ENCODE measurements at places on chromosomes 13 and 19.
A peak's percentile ranks its signal among the peaks of the same experiment; 100 is the strongest.

DNA sequence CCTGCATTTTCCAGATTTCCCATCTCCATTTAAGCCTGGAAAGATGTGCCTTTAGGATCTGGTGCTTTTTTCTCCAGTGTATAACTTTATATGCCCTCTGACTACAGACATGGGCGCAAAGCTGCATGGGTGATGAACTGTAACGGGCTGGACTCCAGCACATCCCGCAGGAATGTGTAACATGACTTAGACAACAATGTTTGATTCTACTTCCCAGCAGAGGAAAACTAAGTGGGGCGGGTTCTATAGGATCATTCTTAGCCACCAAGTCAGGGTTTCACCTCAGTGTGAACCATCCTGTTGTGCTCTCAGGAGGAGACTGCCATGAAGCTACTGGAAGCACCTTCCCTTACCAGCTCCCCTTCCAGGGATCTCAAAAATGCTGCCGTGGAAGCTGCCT lies 93.2 kb upstream of the SERP2 start:
- peaks cover 28% of the 10 kb centered on the region for H3K27me3 ChIP-seq
- peaks cover 7% of the 10 kb centered on the region for H3K4me1 ChIP-seq
- peaks cover 3% of the 10 kb centered on the region for H3K36me3 ChIP-seq
- no peak overlapping the region for H3K27ac ChIP-seq
- no peak for DNase-seq
- no peak overlapping the region for H3K4me3 ChIP-seq

- peaks cover 3% of the 10 kb centered on the region for H3K27me3 ChIP-seq
- peak; percentile 76 for DNase-seq
- peaks cover 8% of the 10 kb centered on the region for H3K4me1 ChIP-seq
- no peak overlapping the region for H3K4me3 ChIP-seq
- H3K36me3 ChIP-seq, result no peaks in the 10 kb centered on the region
These were observed 14.6 kb downstream of the GNA11 start for GRCh38 chr19:3108775-3109174.

GRCh38 chr19:19157808-19158207 lies 12.3 kb downstream of the MEF2B start:
- no peak overlapping the region for H3K27ac ChIP-seq
- H3K4me1 ChIP-seq, result no peaks in the 10 kb centered on the region
- H3K36me3 ChIP-seq, result peaks cover 3% of the 10 kb centered on the region
- DNase-seq, result no peak
- H3K4me3 ChIP-seq, result no peak overlapping the region
- H3K27me3 ChIP-seq, result no peaks in the 10 kb centered on the region

GRCh38 chr19:41767115-41767514 lies 11.8 kb downstream of the CEACAM6 start:
- H3K4me3 ChIP-seq, result no peak overlapping the region
- DNase-seq, result no peak
- no peak overlapping the region for H3K27ac ChIP-seq
- H3K36me3 ChIP-seq, result no peaks in the 10 kb centered on the region
- peaks cover 1% of the 10 kb centered on the region for H3K4me1 ChIP-seq
- H3K27me3 ChIP-seq, result peaks cover 57% of the 10 kb centered on the region

DNA sequence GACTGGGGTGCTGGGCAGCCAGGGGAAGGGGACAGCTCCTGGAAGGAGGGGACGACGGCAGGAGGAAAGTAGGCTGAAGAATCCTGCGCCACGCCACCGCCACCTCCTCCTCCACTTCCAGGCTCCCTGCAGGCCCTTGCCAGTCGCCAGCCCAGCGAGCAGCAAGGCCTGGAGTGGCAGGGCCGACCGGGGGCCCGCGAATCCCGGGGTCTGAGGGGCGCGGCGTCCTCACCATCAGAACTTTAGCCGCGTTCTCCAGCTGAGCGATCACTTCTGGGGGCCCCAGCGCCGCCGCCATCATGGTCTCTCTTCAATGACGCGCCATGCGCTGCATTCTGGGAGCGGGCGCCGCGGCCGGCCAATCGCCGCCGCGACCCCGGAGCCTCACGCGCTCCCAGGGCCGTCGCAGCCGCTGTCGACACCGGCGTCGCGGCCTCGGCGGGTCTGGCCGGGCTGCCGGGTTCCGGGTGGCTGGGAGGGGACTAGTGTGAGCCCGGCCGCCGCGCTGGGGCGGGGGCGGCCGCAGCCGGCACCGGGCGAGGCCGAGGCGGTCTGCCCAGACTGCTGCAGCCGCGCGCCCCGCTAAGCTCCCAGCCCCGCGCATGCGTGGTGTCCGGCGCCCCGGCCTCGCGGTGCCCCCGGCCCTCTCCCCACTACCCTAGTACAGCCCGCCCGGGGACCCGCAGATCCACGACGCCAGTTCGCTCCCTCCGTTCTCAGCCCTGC lies at the start of gene XPO4:
XPO4 (minus strand) TSS at position 309 of the 726 bp plus-strand sequence; CDS start at position 301, 8 bp downstream.
- H3K27me3 ChIP-seq, result no peaks in the 10 kb centered on the region
- peak; percentile 86 for DNase-seq
- H3K4me1 ChIP-seq, result peaks cover 36% of the 10 kb centered on the region
- peak within 1 kb of the TSS; percentile 89 for H3K27ac ChIP-seq
- H3K4me3 ChIP-seq, result peak within 1 kb of the TSS; percentile 92

- no peak overlapping the region for H3K27ac ChIP-seq
- DNase-seq, result no peak
- no peaks in the 10 kb centered on the region for H3K36me3 ChIP-seq
- H3K4me3 ChIP-seq, result no peak overlapping the region
These were observed 166.2 kb downstream of the DLEU7 start for GRCh38 chr13:50677258-50677657.

GRCh38 chr13:80726868-80727267 lies 385.9 kb upstream of the SPRY2 start:
- no peaks in the 10 kb centered on the region for H3K27me3 ChIP-seq
- DNase-seq, result no peak
- no peak overlapping the region for H3K27ac ChIP-seq
- H3K4me1 ChIP-seq, result no peaks in the 10 kb centered on the region
- H3K4me3 ChIP-seq, result no peak overlapping the region
